KG1 (cell line): ENCODE measurements at places on chromosomes 16 and 17.

DNA sequence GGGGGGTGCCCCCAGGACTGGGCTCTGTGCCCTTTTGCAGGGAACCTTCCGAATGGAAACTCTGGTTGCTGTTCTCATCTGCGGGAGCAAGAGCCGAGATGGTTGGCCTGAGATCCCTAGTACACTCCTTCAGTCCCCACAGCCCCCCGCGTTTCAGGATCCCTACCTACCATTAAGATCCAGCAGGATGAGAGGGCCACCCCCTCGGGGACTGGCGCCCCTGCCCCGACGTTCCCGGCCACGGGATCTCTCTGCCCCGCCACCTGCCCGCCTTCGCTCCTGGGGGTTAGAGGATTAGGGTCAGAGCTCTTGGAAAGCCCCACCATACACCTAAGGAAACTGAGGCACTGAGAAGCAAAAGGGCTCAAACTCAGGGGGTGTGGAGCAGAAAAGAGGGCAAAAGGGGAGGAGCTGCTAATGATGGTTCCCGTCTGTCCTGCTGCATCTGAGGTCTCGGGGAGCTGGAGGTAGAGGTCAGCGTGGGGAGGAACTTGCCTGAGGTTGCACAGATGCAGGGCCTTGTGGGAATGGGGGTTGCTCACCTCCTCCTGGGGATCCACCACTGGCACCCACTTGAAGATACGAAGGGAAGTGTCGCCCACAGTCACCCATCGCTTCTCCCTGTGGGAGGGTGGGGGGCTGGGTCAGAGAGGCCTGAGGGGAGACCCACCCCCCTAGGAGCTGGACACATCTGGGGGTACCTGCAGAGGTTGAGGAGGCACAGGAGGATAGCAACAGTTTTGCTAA, 1.0 kb downstream of the BCL7C start:
- no peak for DNase-seq

DNA sequence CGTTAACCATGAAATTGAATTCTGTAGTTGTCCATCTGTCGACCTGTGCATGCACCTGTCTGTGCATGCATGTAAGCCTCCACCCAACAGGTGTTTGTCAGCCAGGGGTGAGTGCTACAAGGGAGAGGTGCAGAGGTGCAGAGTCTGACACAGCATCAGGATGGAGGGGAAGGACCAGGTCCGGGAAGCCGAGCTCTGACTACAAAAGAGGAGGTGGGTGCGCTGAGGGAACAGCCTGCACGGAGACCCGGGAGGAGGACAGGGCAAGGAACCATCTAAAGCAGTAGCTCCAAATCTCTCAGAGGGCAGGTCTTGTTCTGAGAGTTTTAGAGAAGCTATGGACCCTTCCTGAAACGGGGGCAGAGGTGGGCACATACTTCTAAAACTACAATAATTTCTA, 54.1 kb downstream of the B9D1 start:
- DNase-seq = no peak

- DNase-seq = no peak
Observed at GRCh38 chr17:10316801-10317542, 55.8 kb downstream of the MYH13 start.

DNA sequence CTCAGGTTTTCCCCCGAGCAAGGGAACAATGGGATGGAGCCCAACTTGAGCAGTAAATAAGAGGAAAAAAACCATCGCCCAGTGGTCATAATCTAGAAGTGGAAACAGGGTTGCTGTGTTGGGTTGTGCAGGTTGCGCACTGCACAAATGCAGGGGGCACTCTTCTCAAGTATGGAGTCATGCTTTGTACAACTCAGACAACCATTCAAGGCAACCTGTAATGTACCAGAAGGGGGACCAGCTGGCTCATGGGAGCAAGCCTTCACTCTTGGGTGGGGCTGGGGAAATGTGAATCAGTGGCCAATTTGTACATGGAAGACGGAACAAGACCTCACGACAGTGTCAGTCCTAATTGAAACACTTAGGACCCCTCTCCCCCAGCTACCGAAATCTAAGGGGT, 23.9 kb upstream of the LITAF start:
- no peak for DNase-seq

- DNase-seq = no peak
Observed at GRCh38 chr17:4497101-4497824, 1.4 kb upstream of the SPNS2 start.

DNA sequence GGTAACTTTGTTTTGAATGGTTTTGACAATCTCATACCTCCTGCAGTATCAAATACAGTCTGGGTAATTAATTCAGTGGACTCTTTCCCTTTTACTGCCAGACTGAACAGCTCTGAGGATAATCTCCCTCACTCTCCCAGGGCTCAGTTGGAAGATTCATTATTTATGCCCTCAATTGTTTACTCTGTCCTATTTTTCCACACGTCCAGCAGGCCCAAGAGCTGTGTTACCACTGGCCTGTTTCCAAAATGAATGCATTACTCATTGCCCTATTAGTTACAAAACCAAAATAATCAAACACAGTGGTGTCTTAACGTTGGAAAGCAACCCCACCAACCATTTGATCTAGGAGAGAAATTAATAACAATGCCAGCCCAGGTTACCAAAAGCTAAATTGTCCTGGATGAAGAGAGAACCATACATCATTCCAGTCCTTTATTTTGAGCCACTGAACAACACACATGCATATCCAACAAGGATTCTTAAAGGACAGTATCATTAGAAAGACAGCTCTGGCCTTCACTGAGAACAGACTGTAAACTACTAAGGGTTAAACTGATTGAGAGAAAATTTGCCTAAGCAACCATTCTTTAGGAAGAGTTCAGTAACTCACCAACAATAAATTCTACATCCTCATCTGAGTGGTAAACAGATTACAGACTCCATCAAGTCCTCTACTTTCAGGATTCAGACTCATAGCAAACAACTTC, 34.5 kb downstream of the FAM222B start:
- no peak for DNase-seq

- DNase-seq = no peak
Observed at GRCh38 chr17:39738983-39739884, 1.5 kb downstream of the GRB7 start.

DNA sequence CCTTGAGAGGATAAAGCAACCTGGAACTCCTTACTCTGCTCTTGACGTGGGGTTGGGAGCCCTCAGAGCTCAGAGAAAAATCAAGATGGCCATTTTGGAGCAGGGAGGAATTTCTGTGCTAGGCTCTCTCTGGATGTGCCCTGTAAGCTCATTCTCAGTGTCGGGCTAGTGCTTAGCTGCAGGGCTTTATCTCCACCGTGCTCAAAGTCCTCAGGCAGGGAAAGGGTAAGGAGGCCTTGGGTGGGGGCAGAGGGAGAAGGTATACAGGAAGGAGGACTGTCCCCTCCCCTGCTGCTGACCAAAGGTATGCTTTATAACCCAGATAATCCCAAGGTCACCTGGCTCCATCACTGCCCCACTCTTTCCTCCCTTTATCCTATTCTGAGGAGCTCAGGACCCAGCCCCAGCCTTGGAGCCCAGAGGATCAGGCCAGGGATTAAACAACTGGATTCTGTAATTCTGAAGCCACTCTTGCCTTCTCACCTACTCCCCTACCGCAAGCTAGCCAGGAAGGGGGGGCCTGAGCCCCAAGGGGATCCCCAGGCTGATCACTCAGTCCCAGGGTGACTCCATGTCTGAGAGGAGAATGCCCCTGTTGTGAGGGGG, 1.1 kb downstream of the DHRS11 start:
- no peak for DNase-seq

DNA sequence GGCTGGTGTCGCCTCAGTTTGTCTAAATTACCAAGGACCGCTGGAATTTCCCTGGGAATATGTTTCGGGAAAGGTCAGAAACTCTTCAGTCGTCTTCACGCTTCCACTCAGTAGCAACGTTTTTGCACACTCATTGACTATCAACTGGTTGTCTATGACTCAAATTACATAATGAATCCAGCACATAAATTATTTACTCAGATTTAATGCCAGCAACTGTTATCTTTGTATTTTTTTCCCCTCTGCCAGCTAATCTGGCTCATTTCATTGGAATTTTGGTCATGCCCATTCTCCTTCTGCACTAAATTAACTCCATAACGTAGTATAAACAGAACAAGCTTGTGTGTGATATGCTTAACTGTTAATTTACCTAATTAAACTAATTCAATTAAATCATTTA, 372.7 kb upstream of the ZFHX3 start:
- DNase-seq = no peak

- no peak for DNase-seq
Observed at GRCh38 chr16:77308163-77308561, 109.0 kb downstream of the SYCE1L start.

- DNase-seq = no peak
Observed at GRCh38 chr17:49873466-49873865, 25.6 kb upstream of the TAC4 start.

GRCh38 chr17:39739885-39740356, 2.2 kb downstream of the GRB7 start:
- no peak for DNase-seq

DNA sequence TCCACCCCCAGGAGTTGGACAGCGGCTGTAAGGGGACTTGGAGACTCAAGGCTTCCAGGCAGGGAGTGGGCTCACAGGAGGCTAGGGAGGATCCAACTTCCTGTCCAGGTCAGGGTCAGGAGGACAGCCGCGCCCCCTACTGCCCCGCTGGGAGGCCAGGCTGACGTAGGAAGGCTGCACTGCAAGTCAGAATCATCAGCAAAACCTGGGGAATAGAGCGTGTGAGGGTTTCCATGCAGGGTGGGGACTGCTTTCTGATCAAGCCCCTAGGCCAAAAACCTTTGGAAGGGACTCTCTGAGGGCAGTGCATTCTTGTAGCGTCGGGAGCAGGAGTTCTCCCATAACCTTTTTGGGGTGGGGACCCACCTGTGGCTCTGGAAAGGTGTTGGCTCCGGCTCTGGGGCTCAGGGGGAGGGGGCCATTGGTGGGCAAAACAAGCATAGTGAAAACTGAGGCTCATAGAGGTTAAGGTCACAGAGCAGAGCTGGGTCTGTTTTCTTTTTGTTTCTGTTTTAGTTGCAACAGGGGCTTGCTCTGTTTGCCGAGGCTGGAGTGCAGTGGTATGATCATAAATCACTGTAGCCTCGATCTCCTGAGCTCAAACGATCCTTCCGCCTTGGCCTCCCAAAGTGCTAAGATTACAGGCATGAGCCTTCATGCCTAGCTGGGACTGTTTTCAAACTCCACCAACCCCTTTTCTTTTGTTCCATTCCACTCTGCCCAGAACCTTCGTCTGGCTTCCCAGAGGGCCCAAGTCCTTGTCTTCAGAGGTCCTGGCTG, 22.1 kb downstream of the RAI1 start:
- no peak for DNase-seq

GRCh38 chr17:79785017-79785899, 7.3 kb downstream of the CBX2 start:
- no peak for DNase-seq

DNA sequence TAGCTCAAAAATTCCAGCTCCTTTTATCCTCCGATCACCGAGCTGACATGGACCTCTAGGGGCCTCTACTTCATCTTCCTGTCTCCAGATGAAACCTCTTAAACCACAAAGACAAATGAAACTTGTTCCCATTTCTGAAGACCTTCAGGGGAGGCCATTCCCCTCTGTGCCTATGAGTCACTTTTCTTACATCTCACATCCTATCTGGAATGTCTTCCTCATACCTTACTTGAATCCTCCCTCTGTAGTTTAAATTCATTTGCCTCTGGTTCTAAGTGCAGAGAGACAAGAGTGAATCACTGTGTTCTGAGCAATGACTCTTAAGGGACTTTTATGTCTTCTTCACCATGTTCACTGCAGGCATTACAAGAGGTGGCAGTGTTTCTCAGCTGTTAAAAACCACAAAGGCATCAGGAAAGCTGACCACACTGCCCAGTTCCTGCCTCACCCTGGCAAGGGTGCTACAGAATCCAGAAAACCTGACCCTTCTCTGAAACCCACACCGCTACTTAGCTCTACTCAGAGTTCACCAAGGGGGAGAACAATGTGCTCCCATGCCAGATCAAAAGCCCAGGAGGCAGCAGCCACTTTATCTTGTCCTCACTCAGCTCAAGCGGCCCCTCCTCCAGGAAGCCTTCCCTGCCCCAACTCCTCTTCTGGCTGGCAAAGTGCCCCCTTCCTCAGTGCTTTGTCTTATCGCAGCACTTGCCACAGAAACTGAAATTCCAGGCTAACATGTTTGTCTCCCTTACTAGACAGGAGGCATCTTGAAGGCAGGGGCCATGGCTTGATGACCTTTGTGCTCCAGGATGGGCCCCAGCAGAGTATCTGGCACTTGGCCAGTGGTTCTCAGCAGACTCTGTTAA, 6.4 kb downstream of the CUEDC1 start:
- DNase-seq = peak; percentile 23

DNA sequence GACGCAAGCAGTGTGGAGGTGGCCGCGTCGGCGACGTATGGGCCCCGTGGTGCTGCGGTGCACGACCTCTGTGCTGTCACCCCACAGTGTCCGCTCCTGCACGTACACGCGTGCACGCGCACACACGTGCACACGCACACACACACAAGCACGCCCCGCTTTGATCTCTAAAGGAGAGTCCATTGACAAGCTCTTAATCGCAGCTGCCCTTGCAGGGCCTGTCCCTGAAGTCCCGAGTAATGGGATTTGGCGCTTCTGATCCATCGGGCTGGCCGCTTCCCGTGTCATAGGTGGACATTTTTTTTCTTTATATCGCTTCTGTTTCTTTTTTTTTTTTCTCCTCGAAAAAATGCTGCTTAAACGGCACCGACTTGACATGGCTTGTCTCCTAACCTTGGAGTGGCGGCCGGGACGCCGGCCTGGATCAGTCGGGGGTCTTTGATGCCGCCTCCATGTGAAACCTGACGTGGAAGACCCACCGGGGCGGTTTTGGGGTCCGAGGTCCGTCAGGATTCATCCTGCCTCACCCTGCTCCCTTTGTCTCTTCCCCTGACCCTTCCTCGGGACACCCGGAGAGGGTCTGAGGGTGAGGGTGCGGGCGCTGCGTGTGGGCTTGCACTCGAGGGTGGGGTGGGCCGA, 8.3 kb upstream of the AXIN1 start:
- no peak for DNase-seq

DNA sequence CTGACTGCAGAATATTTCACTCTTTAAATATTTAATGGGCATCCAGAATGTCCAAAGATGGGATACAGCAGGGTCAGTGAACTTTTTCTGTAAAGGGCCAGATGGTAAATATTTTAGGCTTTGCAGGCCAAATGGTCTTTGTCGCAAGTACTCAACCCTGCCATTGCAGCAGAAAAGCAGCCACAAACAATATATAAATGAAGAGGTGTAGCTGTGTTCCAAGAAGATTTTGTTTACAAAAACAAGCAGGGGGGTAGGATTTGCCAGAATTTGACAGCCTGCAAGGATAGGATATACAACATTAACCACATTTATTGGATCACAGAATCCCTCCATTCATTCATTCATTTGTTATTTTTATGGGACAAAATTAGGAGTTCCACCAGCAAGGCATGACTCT, 435.0 kb upstream of the DYNLRB2 start:
- no peak for DNase-seq

DNA sequence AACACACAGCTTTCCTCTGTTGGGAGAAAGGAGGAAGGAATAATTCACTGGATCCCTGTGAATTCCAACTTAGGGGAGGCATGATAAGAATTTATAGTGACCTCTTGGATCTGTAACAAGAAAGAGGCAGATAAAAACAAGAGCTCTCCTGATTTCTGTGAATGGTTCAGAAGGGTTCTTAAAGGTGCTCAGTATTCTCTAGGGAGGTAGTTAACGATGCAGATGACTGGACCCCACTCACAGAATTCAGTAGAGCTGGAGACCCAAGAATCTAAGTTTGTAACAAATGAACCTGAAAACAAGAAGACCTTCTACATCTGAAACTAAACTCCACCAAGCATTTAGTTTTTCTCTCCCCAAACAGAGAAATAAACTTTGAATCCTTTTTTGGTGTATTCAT, 8.6 kb downstream of the ZNRF1 start:
- no peak for DNase-seq

GRCh38 chr17:77898521-77899434, 59.7 kb upstream of the TNRC6C start:
- no peak for DNase-seq
